GF-D8 (cell line): ENCODE measurements at places on chromosomes 7 and 10.
A peak's percentile ranks its signal among the peaks of the same experiment; 100 is the strongest.

GRCh38 chr7:108236681-108237415 lies 106.7 kb upstream of the LAMB4 start:
- DNase-seq = no peak

DNA sequence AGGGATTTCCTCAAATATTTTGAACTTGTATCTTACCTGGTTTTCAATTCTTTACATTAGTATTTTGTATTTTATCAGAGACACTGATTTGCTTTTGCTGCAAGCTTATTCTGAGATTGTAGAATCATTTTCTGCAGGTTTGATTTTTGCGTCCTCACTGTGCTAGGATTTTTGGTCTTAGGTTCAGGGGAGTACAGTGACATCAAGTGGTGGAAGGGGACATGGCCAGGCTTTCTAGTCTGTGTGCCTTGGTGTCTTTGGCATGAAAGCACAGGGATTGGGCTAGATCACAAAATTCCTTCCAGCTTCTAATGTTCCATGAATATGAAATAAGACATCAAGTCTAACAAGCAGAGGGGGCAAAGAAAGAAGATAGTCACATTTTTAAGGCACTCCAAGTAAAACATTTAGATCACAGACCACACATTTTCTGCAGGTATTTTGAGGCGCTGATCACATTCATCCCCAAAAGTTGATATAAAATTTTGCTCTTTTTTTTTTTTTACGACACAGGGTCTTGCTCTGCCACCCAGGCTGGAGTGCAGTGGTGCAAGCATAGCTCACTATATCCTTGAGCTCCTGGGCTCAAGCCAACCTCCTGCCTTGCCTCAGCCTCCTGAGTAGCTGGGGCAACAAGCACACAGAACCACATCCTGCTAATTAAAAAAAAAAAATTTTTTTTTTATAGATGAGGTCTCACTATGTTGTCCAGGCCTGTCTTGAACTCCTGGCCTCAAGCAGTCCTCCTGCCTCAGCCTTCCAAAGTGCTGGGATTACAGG lies 124.4 kb downstream of the PON1 start:
- DNase-seq = no peak

- no peak for DNase-seq
Observed at GRCh38 chr7:92042056-92042737, 92.1 kb downstream of the CYP51A1 start.

GRCh38 chr7:159196584-159196983 lies 51.9 kb upstream of the VIPR2 start:
- peak; percentile 15 for DNase-seq

DNA sequence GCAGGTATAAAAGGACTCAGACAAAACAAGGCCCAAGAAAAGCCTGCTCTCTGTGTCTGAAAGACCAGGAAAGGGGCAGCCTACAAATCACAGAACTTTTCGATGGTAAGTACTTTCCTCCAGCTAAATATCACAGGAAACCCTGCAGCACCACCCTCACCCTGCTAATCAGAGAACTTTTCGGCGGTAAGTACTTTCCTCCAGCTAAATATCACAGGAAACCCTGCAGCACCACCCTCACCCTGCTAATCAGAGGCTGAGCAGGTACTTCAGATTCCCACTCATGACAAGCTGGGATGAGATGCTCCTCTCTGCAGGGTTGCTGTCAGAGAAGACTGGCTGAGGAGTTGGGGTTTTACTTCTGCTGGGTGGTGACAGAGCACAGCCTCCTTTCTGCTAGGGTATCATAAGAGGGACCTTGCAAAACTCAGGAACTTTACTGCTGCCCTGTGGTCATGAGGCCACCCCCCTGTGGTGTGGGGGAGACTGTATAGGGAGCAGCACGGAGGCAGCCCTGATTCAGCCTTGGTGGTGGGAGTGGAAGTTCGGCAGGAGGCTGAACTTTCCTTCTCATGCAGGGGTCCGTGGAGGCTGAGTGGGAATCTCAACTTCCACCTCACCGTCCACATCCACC lies 7.2 kb downstream of the WDR37 start:
- DNase-seq = peak; percentile 77

DNA sequence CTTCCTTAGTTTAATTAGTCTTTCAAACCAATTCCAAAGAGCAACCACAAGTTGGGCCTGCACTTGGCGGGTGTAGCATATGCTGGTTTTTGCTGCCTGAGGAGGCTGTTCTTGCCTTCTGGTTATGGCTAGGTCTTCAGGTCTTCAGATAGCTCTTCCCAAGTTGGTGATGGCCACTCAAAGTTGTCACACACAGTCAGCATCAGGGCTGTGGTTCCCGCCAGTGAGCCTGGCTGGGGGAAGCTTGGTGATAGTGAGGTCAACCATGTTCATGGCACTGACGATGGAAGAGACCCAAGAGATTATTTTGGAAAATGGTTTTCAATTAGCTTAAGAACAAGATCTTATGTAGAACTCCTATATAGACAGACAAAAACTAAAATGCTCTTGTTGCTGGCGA lies 18.8 kb upstream of the HTR5A start:
- DNase-seq = no peak

DNA sequence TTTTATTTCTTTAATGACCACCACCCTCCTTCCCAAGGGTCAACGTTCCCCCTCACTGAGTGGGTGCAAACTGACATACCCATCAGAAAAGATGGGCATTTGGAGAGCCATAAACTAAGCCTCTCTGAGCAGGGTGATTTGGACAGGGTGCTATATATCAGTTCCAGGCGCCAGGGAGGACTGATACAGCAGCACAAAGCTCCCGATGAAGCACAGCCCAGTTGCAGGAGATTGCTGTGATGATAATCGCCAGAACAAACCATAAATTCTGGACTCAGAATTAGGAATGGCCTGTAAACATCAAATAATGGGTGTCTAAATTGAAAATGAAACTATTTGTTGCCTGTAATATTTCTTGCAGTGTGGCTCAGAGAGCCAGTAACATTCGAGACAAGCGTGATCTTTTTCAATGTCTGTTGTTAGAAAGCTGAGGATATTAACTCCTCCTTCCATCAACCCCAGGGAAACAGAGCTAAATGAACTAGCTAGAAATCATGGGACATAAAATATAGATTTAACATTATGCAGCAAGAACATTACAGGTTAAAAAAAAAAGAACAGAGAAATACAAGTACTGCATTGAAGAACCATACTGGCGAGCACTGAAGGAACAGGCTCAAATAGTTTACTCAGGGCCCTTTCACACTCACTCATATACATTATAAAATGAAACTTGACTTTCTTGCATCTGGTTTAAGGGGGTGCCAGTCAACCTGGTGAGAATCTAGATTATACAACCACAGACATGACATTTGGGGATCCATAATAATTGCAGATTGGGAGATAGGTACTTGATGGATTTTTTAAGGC lies 137.5 kb upstream of the LRRTM3 start:
- DNase-seq = no peak

DNA sequence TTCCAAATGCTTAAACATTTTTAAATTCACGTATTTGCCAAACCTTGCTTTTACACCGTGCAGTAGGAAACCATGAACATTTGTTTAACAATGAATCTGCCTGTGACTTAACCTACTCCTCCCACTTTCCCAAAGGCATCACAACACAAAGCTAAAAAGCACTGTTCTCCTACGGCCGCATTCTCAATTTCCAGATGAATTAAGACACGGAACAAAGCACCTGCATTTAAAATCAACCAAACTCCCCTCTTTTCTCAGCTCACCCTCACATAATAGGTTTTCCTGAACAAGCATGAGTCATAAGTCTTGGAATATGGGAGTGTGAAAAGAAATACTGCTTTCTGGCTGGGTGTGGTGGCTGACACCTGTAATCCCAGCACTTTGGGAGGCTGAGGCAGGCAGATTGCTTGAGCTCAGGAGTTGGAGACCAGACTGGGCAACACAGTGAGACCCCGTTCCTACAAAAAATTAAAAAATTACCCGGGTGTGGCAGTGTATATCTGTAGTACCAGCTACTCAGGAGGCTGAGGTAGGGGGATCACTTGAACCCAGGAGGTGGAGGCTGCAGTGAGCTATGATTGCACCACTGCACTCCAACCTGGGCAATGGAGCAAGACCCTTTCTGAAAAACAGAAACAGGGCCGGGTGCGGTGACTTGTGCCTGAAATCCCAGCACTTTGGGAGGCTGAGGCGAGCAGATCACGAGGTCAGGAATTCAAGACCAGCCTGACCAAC lies 51.7 kb upstream of the CYTH3 start:
- no peak for DNase-seq

- no peak for DNase-seq
Observed at GRCh38 chr7:144516729-144517525, 113.4 kb upstream of the NOBOX start.

DNA sequence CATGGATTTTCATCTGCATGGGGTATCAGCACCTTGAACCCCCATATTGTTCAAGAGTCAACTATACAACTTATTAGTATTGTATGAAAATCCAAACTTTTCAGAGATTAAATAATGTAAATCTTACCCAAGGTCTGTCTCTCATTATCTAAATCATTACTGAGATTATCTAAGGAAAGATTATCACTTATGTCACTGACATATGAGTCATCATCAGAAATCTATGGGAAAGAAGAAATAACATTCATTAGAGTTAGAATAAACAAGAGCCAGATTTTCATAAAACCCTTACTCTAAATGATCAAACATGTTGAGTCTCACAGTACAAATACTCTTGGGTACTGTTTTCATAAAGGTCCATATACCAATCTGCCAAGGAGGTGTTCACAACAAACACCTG lies 83.3 kb upstream of the GSDME start:
- no peak for DNase-seq

GRCh38 chr10:124150807-124151417 lies 57.5 kb upstream of the CHST15 start:
- no peak for DNase-seq

GRCh38 chr7:147193476-147193875 lies 1076.9 kb downstream of the CNTNAP2 start:
- no peak for DNase-seq
